Activated CD8-positive, alpha-beta memory T cell treated with anti-CD3 and anti-CD28 coated beads for 36 hours (primary cell): ENCODE measurements at places on chromosomes 13 and 19. TPM values are rescaled to one million over a fixed set of nuclear protein-coding genes. Genes with fewer than 3 reads are reported as not detected.

Gene ZNF229
- 1.2 TPM for total RNA-seq

Gene NPAS1
- total RNA-seq, result 0.59 TPM

Gene NOTCH3
- not detected for total RNA-seq

Gene UGGT2
- total RNA-seq, result not detected

Gene GAPDHS
- not detected for total RNA-seq

Gene ZBTB32
- total RNA-seq, result 282 TPM

Gene ADM5
- total RNA-seq, result 7.3 TPM

Gene BST2
- total RNA-seq, result 121 TPM
